ENCODE measurements at places on chromosomes 2 and 18. TPM values are rescaled to one million over a fixed set of nuclear protein-coding genes. Genes with fewer than 3 reads are reported as not detected.

The TUBB8B gene
- total RNA-seq = not detected

The RAPGEF4 gene
- total RNA-seq = 1.3 TPM

The POU3F3 gene
- not detected for total RNA-seq

The MFSD2B gene
- 0.13 TPM for total RNA-seq

The MAL gene
- not detected for total RNA-seq

The MAP3K19 gene
- not detected for total RNA-seq

The DOK1 gene
- total RNA-seq = 58.1 TPM

The TMEM247 gene
- not detected for total RNA-seq

The GCKR gene
- total RNA-seq = 0.78 TPM

The NAT8 gene
- not detected for total RNA-seq

The DLX2 gene
- total RNA-seq = 0.22 TPM

The NDC80 gene
- total RNA-seq = 29.0 TPM

The DTNA gene
- 1.8 TPM for total RNA-seq

The FAHD2B gene
- total RNA-seq = 9.3 TPM

The CAPN14 gene
- total RNA-seq = 0.13 TPM

The RAB27B gene
- total RNA-seq = 27.6 TPM

The IL18R1 gene
- 4.2 TPM for total RNA-seq

The ACTG2 gene
- 0.11 TPM for total RNA-seq

The RAMP1 gene
- total RNA-seq = 6.8 TPM

The SLC9A2 gene
- total RNA-seq = not detected

The MMADHC gene
- total RNA-seq = 186 TPM

The TMBIM1 gene
- total RNA-seq = 339 TPM
